ENCODE measurements at places on chromosomes 12 and 14.

- no peak for DNase-seq
Observed at GRCh38 chr14:67016856-67017255, 172.4 kb upstream of the GARIN2 start.

GRCh38 chr12:88529531-88530488, 50.5 kb downstream of the KITLG start:
- no peak for DNase-seq

GRCh38 chr12:79406993-79407392, 283.8 kb downstream of the PAWR start:
- DNase-seq, result no peak

GRCh38 chr14:65333943-65334687, 78.4 kb upstream of the FUT8 start:
- DNase-seq, result no peak

DNA sequence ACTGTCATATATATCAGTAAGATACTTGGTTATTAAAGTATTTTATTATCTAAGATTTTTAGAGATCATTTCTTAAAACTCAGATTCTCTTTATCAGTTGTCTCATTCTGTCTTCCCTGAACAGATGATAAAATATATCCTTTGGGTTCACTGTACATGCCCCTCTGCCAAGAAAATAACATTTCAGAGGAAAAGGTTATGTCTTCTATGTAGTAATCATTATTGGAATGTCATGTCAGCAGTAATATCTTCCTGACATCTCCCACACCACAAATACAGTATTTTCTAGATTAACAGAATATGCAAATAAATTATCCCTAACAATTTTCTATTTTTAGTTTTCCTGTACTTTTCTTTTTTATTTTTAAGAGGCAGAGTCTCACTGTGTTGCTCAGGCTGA, 26.0 kb downstream of the BTBD7 start:
- DNase-seq, result no peak

DNA sequence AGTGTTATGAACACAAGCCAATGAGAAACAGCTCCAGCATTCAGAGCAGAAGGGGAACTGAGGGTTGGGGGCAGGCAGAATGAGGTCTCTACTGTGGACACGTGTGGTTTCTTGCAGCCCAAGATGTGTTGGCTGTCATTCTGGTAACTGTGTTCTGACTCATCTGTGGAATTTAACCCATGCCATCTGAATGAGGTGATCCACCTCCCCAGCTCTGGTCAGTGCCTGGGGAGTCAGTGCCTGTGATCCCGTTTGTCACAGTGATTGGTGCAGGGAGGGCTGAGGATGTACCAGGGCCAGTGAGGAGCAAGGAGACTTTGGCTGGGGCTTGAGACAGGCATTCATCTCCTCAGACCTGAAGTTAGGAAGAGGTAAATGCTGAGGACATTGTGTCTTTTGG, 216.8 kb downstream of the MSRB3 start:
- no peak for DNase-seq

- no peak for DNase-seq
Observed at GRCh38 chr14:93970965-93971634, 5.3 kb downstream of the ASB2 start.

- no peak for DNase-seq
Observed at GRCh38 chr12:105072888-105073488, 11.3 kb downstream of the ALDH1L2 start.

- no peak for DNase-seq
Observed at GRCh38 chr12:63404611-63405010, 253.6 kb upstream of the AVPR1A start.

DNA sequence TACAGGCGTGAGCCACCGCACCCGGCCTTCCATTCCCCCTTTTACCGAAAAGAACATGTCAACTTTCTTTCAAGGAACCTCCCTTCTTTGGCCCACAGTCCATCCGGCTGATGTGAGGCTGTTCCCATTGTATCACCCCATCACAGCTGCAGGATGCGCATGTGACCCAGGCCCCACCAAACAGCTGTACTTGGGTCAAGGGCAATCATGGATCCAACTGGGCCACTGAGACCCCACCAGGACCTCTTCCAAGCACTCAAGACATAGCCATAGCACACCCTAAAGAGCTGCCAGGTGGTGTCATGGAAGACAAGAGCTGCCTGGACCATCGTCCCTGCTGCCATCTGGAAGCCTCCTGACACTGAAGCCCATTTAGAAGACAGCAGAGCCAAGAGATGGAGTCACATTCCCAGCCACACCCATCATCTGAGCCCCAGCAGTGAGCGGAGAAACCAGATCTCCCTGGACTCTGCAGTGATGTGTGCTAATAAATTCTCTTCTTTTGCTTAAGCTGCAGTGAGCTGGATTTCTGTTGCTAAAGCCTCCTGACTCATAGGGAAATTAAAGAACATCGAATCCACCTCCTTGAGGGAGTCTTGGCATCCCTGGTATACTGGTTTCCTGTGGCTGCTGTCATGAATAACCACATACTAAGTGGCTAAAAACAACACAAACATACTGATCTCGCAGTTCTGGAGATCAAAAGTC, 105.6 kb downstream of the KSR2 start:
- no peak for DNase-seq

DNA sequence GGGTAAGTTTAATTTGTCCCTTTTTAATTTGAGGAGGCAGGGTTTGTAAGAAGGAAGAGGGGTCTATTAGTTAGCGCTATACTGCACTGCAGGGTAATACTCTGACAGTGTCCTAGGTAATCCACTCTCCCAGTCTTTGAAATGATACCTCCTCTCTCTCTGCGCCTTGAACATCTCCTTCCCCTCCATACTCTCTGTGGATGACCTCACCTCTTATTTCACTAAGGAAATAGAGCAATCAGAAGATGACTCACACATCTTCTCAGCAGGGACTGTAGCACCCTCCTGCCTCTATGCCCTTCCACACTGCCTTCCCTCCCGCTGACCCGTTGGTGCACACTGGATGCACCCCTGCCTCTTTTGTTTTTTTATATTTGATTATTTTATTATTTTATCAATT, 94.2 kb downstream of the GRIP1 start:
- no peak for DNase-seq

- DNase-seq, result no peak
Observed at GRCh38 chr14:92556863-92557543, 43.4 kb downstream of the RIN3 start.

DNA sequence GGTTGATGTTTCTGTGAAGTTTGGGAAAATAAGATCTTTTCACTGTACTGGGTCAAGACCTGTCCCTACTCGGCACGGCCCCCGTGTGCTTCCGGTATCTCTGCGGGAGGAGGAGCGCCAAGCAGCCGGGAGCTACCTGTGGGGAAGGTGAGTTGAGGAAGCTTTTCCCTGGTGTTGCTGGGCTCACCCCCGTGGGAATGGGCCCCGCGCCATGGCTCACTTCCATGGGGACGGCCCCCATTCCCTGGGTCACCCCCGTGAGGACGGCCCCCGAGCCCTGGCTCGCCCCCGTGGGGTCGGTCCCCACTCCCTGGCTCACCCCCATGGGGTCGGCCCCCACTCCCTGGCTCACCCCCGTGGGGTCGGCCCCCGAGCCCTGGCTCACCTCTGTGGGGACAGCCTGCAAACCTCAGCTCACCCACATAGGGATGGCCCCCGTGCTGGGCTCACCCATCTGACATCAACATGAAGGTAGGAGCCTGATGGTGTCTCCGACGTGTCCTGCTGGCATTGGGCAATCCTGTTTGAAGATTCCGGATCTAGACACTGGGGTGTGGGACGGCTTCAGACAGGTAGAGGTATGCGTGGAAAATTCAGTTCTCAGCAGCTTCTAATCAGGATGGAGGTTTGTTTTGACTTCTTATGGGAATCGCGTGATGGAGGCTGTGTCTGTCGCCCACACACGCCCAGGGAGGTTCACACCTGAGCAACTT, 9.1 kb downstream of the LRCOL1 start:
- DNase-seq, result no peak

DNA sequence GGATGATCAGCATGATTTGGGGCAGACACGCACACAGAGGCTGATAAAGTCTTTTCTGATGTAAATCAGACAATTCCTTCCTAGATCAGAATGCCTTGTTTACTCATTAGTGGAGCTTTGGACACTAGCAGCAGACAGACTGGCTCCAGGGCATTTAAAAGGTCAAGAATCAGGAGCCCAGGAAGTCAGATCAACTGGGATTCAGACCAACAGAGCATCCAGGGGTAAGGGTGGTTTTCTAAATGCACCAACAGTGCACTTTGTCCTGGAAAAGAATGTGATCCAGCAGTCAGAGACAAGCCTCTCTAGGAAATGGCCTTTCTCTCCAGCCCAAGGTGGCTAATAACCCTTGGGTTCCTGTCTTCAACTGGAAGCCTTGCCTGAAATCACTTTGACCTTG, 405.3 kb downstream of the MED13L start:
- no peak for DNase-seq

GRCh38 chr14:91891721-91892220, 24.4 kb upstream of the TC2N start:
- no peak for DNase-seq

DNA sequence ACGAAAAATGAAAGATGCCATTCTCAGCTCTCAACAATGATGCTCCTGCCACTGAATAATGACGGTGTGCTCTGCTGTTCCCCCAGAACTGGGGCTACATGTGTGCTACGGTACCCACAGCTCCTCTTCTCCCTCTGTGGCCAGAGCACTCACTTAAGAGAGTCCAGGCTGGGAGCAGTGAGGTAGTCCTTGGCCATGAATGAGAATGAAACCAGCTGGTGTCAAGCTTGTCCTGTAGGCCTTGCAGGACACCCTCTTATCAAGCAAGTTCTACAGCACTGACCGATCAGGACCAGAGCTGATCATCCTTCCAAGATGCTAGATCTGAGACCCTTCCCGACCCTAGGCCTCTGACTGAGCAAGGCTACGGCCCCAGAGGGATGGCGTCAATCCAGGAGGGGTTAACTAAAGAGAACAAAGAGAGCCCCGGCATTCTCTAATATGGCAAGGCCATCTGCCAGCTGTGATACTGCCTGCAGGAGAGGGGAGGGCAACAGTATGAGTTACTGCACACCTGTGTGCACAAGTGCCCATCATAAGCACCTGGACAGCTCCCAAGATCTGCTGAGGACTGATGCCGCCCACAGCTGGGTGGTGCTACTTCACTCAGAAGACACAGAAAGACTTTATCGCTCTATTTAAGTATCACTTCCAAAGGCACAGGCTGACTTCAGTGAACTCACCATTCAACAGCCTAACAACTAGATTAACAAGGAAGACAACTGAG, 30.5 kb downstream of the APPL2 start:
- DNase-seq, result no peak

GRCh38 chr12:449203-449602, 10.5 kb upstream of the B4GALNT3 start:
- DNase-seq, result no peak
